ENCODE measurements at places on chromosomes 5 and 9.

DNA sequence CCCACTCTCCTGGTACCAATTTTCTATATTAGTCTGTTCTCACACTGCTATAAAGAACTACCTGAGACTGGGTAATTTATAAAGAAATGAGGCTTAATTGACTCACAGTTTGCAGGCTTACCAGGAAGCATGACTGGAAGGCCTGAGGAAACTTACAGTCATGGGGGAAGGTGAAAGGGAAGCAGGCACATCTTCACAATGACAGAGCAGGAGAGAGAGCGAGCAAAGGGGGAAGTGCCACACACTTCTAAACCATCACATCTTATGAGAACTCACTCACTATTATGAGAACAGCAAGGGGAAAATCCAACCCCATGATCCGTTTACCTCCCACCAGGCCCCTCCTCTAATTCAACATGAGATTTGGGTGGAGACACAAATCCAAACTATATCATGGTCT lies 72.2 kb downstream of the ATG10 start:
- peak; percentile 7 for DNase-seq

- DNase-seq: no peak
These were observed 353.4 kb upstream of the GRIA1 start for GRCh38 chr5:153136910-153137614.

DNA sequence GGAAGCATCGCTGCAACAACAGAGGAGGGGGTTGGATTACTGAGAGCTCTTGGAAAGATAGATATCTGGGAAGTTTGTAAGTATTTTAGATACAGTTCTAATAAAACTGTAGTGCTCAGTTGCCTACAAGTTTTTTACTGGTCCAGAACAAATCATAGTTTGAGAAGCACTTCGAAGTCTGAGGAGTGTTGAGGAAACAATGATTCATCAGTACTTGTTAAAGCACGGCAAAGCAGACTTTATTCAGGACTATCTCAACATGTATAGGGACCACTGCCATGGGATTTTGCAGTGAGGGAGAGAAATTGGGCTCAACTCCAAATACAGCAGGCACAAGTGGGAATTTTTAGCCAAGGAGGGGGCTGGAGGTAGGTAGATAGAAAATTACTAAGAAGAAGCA lies 25.3 kb upstream of the RECK start:
- DNase-seq: no peak

DNA sequence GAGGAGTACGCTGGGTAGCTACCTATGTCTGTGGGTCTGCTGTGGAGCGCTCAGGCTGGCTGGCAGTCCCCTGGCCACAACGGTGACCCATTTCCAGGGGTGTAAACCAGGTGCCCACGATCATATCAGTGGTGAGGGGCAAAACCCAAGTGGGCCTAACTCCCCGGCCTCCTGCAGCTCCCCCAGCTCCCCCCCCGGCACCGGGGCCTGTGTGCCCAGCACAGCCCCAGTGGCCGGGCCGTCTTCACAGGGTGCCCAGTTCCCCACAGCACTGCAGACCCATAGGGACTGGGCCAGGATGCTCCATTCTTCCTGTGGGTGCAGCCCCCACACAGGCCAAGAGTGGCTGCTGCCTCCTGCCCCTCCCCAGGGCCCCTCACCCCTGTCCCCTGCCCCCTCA lies 958 bp upstream of the LCN8 start:
- DNase-seq: no peak

GRCh38 chr5:116953251-116953930 lies 378.8 kb upstream of the SEMA6A start:
- no peak for DNase-seq

DNA sequence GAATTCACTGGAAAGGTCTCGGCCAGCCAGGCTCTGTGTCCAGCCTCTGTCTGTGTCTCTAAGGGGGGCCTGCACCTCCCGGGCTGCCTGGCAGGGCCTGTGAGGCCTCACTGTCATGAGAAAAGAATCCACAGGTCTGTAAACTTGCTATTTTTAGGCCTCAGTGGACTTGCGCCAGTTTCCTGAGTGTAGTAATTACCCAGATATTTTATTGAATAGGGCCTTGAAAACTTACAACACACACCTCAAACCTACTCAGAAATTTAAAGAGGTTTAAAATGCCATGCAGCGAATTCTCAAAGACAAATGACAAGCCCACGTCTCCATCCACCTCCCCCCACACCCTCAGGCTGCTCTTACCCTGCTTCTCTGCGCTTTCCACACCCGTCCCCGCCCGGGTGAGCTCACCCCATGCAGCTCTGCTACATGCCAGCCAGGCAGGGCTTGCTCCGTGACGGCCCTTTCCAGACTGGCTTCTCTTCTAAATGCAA lies 8.8 kb upstream of the TENT4A start:
- no peak for DNase-seq

DNA sequence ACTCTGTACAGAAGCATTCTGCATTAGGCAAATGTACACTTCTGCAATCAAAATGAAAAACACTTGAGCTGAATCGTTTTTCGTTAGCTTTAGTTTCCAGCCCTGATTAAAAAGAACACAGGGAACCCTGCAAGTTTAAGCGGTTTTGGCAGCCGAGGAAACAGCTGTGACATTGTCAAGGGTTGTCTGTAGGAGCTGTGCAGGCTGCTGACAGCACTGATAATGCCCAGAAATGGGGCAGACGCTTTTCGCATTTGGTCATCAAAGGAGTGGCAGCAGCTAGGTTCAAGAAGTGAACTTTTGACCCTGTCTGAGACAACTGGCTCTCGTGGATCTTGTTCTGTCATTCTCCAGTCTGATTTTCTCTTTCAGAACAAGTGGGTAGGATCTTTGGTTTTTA lies 165.6 kb upstream of the CCDC152 start:
- DNase-seq: no peak

DNA sequence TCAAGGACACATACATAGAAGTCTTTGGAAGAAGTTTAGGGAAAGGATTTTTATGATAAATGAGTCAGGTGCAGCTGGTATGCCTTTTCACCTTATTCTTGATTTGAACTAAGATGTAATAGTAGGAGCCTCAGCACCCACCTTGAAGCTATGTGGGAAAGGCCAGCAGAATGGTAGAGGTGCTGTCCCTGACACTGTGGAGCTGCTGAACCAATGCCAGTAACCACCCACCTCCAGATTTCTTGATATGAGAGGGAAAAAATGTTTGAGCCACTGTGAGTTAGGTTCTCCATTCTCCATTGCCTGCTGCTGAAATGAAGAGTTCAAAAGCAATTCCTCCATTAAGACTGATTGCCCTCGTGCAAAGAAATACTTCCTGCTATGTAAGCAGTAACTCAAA lies 12.2 kb upstream of the HMGCR start:
- no peak for DNase-seq

DNA sequence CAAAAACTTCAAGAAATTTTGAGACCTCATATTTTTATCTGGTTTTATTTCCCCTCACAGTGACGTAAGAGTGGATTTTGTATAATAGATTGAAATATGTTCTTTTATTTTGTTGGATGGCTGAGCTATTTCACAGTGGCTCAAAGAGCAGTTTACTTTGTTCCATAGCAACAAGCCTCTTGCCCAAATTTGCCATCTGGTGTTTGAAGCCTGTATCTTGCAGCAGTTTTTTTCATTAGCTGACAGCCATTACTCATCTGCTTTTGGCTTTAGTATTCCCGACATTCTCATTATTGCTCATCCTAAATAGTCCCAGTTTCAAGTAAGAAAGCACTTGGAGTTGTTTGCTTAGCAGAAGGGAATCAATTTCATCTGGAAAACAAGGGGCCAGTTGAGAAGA lies 36.3 kb downstream of the GDA start:
- no peak for DNase-seq

DNA sequence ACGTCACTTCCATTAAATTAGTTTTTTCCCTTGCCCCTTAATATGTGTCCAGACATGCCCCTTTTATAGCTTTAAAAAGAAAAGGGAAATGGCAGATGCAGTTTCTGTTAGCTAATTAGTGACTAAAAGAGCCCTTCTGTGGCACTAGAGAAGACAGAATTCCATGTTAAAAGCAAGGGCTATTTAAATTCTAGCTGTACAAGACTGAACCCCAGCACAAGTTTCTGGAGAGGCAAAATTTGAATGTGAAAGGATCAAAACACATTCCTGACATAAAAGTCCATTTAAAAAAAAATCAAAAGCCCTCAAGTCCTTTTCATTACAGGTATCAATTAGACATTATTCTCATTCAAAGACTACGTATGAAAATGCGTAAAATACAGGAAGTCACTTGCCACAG lies 78.7 kb downstream of the HAPLN1 start:
- DNase-seq: no peak

- no peak for DNase-seq
These were observed 39.6 kb upstream of the TRIM32 start for GRCh38 chr9:116647515-116647809.

DNA sequence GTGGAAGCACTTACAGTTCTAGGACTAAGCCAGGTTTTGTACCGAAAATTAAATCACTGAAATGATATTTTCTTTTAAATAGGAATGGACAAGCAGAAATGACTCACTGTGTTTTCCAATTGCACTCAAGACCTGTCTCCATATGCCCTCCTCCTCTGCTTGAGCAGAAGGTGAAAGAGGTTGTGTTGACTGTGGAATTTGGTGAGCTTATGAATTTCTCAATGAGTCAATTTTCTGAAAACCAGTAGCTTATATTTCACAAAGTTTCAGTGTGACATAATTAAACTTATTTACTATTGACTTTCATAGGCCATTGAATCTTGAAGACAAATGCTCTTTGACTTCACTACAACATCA lies 249.9 kb downstream of the NPR3 start:
- no peak for DNase-seq

DNA sequence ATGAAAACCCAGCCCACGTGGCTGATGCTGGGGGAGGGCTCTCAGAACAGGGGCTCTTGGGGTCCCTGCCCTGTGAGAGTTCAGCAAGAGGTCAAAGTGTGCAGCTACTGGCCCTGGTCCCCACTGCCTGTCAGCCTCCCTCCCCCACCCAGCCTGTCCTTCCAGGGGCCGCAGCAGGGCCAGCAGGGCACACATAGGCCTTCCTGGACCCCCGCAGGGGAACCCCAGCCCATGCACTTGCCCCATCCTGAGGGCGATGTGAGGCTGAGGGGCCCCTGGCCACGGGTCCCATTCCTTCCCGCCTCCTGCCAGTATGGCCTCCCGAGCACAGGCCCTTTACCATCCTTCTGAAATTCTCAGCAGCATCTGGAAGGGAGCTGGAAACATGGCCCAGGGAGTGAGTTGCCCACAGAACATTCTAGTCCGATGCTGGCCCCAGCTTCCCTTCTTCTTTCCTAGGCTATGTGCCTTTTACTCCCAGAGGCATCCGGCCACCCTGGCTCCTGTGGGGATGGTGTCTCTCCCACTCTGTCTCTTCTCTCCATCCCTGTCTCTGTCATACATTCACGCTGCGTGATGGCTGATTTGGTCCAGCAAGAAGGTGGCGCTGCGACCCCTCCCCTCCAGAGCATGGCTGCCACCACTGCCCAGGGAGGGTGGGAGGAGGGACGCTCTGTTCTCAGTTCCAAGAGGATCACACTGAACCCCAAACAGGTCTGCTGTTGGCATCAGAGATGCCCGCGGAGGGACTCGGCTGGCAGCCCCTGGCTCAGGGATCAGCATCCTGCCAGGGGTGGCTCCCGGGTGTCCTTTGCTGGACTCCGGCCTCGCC lies 19.6 kb downstream of the MRPL36 start:
- DNase-seq: no peak

DNA sequence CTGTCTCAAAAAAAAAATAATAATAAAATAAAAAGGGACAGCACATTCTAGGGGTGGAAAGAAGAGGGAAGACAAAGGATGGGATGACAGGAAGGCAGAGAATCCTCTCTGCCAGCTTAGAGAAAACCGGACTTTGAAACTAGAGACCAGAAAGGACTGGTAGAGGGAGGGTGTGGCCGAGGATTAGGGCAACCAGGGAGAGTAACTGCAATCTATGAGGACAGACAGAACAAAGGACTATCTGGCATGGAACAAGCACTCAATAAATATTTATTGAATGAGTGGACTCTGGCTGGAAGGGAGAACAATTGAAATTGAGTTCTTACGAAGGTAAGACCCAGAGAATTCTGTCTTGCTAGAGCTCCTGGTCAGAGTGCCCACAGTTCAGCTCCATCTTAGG lies 2.4 kb downstream of the GBA2 start:
- DNase-seq: no peak

- no peak for DNase-seq
These were observed 14.2 kb downstream of the NDUFAF2 start for GRCh38 chr5:60959156-60959555.

- DNase-seq: no peak
These were observed 563.5 kb downstream of the PRR16 start for GRCh38 chr5:121027636-121028035.

- DNase-seq: no peak
These were observed 222.4 kb upstream of the IRX4 start for GRCh38 chr5:2105141-2105540.

GRCh38 chr5:41067714-41068568 lies 3.2 kb downstream of the MROH2B start:
- DNase-seq: no peak

DNA sequence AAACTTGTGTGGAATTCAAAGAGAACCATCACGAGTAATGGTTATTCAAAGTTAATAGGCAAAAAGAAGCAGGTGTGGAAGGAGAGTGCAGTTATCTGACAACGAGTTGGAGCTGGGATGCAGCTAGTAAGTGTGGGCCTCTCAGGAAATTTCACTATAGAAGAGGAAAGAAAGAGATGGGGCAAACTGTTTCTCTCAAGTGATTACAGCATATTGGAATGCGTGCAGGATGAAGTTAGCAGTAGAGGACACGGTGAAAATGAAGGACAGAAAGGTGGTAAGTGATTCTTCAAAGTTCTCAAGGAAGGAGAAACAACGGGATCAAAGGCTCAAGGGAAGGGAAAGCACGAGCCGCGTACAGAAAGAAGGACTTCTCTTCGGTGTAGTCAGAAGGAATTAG lies 84.0 kb downstream of the ADAMTS12 start:
- no peak for DNase-seq

GRCh38 chr5:154141745-154142221 lies 48.8 kb upstream of the GALNT10 start:
- no peak for DNase-seq

GRCh38 chr5:78339617-78340436 lies 20.6 kb upstream of the SCAMP1 start:
- DNase-seq: no peak

GRCh38 chr9:551986-552929 lies 289.2 kb upstream of the DMRT1 start:
- no peak for DNase-seq

GRCh38 chr9:121439016-121439415 lies 60.6 kb downstream of the GGTA1 start:
- DNase-seq: no peak

- DNase-seq: no peak
These were observed 400.0 kb upstream of the SLC24A2 start for GRCh38 chr9:20188616-20189369.

DNA sequence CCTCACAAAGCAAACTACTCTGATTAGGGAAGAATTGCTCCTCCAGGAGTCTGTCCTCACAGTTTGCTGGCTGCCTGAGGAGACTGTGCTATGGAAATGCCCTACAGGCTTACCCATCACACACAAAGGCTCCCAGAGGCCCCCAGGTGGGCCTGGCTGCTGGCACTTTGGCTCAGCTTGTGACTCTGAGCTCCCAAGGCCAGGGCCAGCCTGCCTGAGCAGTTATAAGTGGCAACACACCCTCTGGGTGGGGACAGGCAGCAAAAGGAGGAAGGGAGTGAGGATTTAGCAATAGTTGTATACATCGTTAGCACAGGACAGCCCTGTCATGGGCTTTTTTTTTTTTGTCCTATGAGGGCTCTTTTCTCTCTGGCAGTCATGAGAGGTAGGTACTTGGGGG lies 103.5 kb downstream of the DAPK1 start:
- DNase-seq: peak; percentile 48

All from CD4-positive, alpha-beta T cell treated with Interleukin-4 for 1 hour (primary cell).